ENCODE measurements at places on chromosomes 4 and X.

DNA sequence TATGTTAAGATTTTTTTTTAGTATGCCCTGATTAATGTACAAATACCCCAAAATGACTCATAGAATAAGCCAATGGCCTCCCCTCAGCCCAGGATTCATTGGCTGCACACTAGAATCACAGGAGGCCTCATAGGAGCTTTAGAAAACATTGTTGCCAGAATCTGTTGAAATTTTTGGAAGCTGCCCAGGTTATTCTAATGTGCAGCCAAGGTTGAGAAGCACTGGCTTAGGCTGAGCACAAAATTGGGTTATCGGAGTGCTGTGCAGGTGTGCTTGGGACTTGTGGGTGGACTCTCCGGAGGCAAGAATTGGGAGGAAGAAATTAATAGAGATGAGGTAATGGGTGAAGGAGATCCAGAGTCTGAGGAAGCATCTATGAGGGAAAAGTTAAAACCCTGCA lies 41.3 kb upstream of the VCX start:
- DNase-seq, result no peak

- no peak for DNase-seq
These were observed 302.8 kb downstream of the KCNIP4 start for GRCh38 chr4:21645776-21646175.

- DNase-seq, result no peak
These were observed 58.7 kb downstream of the FNIP2 start for GRCh38 chr4:158827543-158827981.

- no peak for DNase-seq
These were observed 5.7 kb downstream of the PLP2 start for GRCh38 chrX:49177338-49177833.

- DNase-seq, result no peak
These were observed 58.4 kb downstream of the CEP135 start for GRCh38 chr4:56007154-56007553.

- DNase-seq, result no peak
These were observed 22.1 kb downstream of the PDE6B start for GRCh38 chr4:647481-647880.

DNA sequence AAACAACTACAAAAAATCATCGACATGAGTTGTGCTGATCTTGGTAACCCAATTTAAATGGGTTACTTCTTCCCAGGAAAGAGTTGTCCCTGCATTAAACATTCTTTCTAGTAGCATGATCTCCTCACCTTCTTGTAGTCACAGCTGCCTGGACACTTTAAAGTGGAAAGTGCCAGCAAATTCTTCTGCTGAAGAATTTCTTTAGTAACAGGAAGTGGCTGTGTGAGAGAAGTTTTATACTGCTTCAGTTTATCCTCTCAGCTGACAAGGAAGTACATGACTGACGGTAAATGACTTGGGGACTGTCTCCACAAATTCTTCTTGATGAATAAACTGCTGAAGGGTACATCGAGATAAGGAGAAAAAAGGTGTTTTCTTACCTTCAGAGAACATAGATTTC lies 18.2 kb upstream of the TNIP3 start:
- DNase-seq, result no peak

GRCh38 chr4:108199881-108200280 lies 31.1 kb upstream of the LEF1 start:
- no peak for DNase-seq

GRCh38 chrX:154727871-154728270 lies 23.0 kb downstream of the GAB3 start:
- DNase-seq, result no peak

DNA sequence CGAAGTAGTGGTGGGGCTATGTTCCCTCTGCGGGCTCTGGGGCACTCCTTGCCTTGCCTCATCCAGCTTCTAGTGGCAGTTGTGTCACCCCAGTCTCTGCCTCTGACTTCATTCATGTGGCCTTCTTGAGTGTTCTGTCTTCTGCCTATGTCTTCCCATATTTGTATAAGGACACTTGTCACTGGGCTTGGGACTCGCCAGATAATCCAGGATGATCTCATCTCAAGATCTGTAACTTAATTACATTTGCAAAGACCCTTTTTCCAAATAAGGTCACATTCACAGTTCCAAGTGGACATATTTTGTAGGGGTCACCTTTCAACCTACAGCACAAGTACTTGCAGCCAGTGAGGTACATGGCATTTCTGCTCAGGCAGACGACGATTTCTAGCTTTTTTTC lies 30.3 kb upstream of the CLDN24 start:
- DNase-seq, result no peak

- no peak for DNase-seq
These were observed 67.3 kb downstream of the ZFX start for GRCh38 chrX:24216827-24217226.

DNA sequence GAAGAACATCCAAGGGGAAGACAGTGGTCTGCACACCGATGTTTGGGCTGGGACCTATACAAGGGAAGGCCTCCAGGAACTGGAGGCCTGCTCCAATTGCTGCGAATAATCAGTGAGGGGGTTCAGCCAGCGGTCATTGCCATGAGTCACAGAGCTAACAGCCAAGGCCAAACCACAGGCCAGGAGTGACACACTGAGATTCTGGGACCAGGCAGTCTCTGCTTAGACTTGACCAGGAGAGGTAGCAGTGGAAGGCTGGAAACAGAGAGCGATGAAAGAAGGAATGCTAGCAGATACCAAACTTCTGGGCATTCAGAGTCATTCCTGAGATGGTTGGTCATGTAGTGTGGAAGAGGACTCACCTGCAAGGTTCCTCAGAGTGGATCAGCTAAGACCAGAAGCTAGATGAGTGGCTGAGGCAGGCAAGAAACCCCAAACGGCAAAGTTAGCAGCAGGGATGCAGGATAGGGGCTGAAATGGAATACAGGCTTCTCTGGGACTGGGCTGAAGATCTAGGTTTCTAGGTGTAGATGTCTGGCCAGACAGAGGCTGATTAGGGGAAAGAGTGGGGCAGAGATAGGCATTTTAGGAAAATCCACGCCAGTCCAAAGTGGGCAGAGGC lies 54.7 kb downstream of the CNGA2 start:
- DNase-seq, result no peak

- no peak for DNase-seq
These were observed 28.4 kb upstream of the TSPAN5 start for GRCh38 chr4:98686847-98687246.

DNA sequence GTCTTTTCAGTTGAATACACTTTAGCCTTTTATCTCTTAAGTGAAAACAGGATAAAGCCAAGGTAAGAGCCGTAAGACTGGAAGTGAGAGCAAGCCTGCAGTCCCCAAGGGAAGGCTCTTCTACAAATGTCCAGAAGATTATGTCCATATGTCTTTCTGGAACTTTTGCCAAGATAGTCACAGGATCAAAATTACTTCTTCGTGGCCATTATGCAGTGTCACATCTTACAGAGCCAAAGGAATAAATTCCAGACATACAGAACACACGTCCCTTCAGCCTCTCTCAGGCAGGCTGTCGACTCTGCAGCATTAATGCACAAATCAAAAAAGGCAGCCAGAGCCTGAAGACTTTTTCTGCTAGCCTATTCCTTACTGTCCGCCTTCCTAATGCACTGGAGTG lies 10.9 kb upstream of the GATB start:
- no peak for DNase-seq

- no peak for DNase-seq
These were observed 250.8 kb downstream of the C4orf33 start for GRCh38 chr4:129346734-129347133.

DNA sequence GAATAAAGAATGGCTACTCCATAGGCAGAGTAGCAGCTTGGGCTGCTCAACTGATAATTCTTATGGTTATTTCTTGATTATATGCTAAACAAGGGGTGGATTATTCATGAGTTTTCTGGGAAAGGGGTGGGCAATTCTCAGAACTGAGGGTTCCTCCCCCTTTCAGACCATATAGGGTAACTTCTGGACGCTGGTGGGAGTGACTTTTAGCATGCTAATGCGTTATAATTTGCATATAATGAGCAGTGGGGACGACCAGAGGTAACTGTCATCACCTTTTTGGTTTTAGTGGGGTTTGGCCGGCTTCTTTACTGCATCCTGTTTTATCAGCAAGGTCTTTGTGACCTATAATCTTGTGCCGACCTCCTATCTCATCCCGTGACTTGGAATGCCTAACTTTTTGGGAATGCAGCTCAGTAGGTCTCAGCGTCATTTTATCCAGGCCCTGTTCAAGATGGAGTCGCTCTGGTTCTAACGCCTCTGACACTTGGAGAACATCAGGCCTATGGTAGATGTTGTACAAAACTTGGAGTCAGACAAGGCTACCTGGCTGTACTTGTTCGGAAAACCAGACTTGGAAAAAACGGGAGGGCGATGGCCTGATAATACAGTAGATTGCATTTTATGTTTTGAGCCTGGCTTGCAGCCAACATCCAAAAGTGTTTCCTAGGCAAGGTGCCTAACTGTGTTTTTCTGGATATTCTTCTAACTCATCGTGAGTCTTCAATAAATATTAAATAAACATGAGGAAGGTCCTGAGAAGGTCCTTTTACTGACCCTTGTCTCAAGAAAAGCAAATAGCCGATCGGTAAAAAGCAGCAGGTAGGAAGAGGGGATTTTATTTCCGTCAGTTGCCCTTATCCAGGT lies 1.8 kb upstream of the TMEM164 start:
- DNase-seq, result no peak

DNA sequence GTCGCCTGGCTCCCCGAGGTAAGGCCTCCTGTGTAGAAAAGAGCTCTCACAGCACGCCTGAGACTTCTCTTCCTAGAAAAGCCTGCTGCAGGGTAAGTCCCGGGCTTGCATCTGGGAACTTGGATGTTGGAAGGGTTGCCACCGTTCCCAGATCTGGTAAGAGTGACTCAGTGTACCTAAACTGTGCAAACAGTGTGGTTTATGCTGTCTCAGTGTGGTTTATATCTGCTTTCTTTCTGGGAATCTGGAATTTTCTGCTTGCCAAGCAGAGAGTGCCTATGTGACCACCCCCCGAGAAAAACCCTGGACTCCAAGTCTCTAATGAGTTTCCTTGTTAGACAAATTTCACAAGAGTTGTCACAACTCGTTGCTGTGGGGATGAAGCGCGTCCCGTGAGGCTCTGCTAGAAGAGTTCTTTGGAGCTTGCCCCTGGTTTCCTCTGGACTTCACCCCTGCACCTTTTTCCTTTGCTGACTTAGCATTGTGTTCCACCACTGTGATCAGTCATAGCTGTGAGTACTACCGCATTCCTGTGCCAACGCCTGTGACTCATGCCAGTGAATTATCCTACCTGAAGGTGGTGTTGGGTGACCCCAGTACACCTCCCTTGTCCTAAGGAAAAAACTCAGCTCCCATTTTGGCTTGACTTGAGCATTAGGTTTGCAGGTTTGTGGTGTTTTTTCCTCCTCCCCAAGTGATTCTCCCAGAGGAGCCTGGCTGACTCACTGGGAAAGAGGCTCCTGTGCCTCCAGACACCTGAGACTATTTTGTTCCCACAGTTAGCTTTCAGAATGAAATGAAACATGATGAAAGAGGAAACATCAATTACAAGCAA lies 14.5 kb downstream of the SLC2A9 start:
- DNase-seq, result peak; percentile 20

- no peak for DNase-seq
These were observed 276.7 kb upstream of the KLF3 start for GRCh38 chr4:38387348-38387747.

DNA sequence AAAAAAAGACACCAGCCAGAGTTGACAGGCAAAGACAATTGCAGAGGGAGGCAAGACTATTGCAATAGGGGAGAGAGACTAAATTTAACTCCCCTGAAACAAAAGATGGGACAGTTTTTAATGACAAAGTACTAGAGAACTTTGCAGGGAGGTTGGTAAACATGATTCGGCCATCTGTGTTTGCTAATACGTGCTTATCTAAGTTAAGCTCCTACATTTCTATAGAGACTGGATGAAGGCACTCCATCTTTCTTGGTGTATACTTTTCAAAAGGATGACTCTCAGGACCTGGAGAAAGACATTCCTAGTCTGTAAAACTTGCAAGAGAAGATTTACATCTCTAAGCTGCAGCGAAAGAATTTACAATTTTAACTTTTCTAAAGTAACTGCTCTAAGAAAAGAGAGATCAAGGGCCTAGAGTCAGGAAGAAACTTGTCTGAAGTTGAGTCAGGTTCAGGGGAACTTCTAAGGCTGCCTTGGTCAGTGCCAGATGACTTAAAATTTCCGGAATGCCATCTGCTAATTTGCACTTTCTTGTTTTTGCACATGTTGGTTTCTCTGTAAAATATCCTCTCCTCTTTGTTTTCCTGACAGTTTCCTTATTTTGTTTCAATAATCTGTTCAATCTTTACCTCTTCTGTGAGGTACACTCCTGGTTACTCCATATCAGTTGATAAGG lies 10.6 kb downstream of the ADAM29 start:
- no peak for DNase-seq

GRCh38 chr4:95304898-95305297 lies 243.9 kb downstream of the UNC5C start:
- DNase-seq, result no peak

DNA sequence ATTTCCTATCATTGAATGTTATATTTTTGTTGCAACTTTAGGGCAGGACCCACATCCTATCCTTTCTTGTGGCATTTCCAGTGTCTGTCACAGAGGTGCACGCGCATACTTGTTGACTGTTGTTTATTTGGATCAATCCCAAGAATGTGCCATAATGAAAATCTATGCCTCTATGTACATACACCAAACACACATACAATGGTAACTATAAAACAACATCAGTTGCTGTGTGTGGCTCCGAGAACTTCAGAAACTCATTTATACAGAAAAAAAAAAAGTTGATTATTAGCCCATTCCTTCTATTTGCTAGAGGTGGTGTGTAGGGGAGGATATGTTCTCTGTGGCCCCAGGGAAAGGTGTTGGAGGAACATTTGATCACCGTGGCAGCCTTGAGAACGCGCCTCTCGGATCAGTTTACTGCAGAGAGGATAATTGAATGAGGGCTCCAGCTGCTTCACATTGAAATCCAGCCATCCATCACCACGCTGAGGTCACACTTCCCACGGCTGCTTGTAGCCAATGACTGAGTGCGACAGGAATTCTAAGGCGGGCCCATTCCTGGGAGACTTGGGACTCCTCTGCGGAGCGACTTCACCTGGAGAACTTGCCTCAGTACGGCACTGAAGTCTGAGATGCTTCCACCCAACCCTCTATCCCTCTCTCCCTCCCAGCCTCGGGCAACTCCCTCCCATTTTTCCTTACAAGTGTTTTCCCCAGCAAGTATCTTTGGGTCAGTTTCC lies 19.5 kb downstream of the SMPX start:
- no peak for DNase-seq

GRCh38 chr4:17665852-17666251 lies 51.4 kb downstream of the MED28 start:
- no peak for DNase-seq

- no peak for DNase-seq
These were observed 209.3 kb downstream of the CHIC2 start for GRCh38 chr4:53854991-53855568.

GRCh38 chr4:106316773-106317409 lies 541 bp downstream of the AIMP1 start:
- DNase-seq, result no peak

DNA sequence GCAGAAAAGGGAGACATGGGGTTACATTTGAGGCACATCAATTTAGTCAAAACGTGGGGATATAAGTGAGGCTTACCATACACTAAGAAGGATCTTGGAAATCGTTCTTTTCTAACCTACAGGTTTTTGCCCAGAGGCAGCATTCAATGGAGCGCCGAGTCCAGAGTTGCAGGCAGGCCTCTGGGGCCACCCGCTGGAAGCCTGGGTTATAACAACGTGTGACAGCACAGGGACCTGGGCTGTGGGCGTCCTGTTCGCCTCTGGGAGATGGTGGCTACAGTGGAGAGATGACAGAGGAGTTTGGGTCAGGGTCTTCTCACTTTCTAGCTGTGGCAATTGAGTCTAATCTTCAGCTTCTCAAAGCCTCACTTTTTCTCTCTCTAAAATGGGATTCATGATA lies 53.9 kb downstream of the ENPP6 start:
- DNase-seq, result peak; percentile 56

Data from activated CD4-positive, alpha-beta T cell treated with anti-CD3 and anti-CD28 coated beads for 48 hours (primary cell).